ENCODE measurements at places on chromosomes 1 and 21. TPM values are rescaled to one million over a fixed set of nuclear protein-coding genes. Genes with fewer than 3 reads are reported as not detected.
A peak's percentile ranks its signal among the peaks of the same experiment; 100 is the strongest.

DNA sequence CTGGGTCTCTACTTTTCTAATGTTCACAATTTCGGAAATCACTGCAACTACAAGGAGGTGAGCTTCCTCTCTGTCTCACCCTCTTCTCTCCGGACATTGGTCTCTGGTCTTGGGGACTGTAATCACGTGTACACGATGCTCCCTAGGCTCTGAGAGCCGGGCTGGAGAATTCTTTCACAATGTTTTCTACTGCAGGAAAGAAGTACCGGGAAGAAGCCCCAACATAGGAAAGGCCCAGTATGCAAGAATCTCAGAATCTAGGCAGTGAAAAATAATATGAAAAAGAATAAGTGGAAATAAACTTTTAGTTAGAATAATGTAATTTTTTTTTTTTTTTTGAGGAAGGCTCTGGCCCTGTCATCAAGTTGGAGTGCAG, 13.5 kb upstream of the HJV start:
- DNase-seq, result no peak

The PPP1R12B gene
- 50.8 TPM for total RNA-seq

- DNase-seq, result no peak
Measured at GRCh38 chr1:154874465-154874864, 4.4 kb upstream of the KCNN3 start.

GRCh38 chr1:184759112-184759511, 4.5 kb upstream of the EDEM3 start:
- DNase-seq, result no peak

- DNase-seq, result no peak
Measured at GRCh38 chr1:67753776-67754525, 69.0 kb downstream of the GADD45A start.

The NPHP4 gene
- 24.5 TPM for total RNA-seq

The AK5 gene
- total RNA-seq, result 0.08 TPM

- DNase-seq, result no peak
Measured at GRCh38 chr1:13540866-13541265, 27.1 kb upstream of the LRRC38 start.

The CLCA4 gene
- total RNA-seq, result 1.9 TPM

The MYOC gene
- 6.3 TPM for total RNA-seq

DNA sequence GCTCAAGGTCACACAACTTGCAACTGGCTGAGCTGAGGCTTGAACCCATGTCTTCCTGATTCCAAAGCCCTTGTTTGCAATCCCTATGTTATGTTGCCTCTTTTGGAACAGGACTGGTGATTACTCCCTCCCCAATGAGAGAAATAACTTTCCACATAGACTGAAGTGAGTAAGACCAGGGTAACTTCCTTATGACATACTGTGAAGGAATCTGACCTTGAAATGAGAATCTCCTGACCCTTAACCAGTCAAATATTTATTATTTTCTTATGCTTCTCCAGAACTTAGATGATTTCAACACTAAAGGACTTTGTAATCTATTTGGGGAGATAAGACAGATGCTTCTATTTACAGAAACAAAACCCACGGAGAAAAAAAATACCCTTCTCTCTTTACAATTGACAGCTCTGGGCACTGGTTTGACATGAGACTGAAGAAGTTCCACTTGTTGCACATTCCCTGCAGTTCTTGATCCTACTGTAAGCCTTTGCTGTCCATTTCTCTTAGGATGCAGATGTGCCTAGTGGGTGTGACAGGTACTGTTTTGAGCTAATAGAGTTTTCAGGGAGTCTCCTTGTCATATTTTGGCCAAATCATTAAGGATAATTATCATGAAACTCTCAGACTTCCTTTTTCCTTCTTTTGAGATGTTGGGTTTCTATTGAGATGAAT, 3.9 kb upstream of the RPTN start:
- no peak for DNase-seq

The ARHGEF10L gene
- total RNA-seq, result 105 TPM

DNA sequence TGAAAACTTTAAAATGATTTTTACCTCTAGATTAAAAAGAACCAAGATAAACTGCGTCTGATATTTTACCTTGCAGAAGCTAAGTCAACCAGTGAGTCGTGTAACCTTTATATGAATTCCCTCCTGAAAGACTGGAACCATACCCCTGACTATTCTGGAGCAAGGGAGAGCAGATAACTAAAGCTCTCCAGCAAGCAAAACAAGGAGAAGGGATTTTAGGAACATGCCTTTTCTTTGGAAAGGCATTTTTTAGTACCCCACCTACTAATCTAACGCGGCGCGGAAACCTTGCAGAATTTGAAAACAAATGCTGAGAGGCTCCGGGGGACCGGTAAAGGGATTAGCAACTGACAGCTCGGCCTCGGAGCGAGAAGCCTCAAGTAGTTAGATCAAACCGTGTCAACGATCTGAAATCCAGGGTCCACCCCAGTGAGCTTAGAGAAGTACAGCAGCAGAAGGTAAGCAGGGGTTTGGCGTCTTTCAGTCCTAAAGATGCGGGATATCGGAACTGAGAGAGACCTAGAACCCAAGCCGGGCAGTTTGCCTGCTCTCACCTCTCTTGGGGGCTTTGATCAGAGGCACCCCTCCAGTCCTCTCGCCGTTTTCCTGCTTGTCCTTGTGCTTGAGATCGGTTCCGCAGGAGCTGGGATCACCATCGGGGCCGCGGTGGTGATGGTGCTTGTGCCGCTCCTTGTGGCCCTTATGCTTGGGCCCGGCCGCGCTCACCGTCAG, 954 bp downstream of the RSBN1 start:
- peak; percentile 40 for DNase-seq

The MTR gene
- total RNA-seq, result 23.7 TPM

DNA sequence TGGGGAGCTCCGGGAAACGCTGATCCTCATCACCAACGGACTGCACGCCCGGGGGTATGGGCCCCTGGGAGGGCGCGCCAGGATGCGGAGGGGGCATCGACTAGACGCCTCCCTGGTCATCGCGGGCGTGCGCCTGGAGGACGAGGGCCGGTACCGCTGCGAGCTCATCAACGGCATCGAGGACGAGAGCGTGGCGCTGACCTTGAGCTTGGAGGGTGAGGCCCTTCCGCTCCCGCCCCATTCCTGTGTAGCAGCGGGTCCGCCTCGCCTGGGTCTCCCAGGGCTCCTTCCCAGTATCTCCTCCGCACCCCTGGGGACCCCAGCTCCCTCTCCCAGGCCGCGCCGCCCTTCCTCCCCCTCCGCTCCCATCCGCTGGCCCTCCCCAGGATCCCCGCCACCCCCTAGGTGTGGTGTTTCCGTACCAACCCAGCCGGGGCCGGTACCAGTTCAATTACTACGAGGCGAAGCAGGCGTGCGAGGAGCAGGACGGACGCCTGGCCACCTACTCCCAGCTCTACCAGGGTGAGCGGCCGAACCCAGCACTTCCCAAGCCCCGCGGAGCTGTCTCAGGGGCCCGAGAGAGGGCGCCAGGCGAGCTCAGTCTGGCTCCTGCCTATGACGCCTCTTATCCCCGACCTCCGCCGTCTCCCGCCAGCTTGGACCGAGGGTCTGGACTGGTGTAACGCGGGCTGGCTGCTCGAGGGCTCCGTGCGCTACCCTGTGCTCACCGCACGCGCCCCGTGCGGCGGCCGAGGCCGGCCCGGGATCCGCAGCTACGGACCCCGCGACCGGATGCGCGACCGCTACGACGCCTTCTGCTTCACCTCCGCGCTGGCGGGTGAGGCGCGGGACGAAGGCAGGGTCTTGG, 5.0 kb downstream of the HAPLN2 start:
- DNase-seq, result no peak

DNA sequence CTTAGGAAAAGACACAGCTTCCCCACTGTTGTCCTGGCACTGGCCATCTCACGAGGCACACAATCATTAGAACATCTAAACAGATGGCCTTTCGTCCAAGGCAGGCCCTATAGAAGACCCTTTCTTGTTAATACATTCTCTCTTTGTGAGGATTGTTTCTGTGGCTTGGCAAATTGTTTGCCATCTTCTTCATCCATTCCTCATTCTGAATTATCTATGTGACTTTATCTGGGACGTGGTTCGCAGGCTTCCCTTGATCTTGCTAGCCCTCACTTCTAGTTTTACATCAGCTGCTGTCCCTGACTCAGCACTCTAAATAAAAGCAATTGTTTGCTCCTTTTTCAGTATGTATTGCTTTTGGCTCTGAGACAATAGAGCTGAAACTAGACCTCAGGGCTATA, 101.1 kb upstream of the ZC3H11B start:
- DNase-seq, result no peak

DNA sequence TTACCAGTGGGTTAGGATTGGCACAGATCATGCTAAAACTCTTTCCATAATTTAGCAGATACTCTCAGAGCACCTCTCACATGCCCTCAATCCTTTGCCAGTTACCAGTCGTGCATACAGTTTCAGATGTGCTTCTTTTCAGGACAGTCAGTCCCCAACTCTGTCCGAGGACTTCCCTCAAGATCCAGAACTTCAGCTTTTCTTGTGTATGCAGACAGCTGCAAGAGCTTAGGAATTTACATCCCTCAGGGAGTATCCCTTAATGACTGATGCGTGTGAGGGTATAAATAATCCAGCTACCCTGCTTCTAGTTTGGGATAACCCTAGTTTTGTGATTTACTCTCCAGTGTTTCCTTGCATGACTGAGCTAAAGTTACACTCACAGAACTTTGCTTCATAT, 393.0 kb upstream of the PLXNA2 start:
- DNase-seq, result no peak

GRCh38 chr1:168116327-168116799, 20.4 kb downstream of the GPR161 start:
- DNase-seq, result no peak

GRCh38 chr1:86914601-86914997, at the start of gene HS2ST1:
Gene HS2ST1 (plus strand): TSS chr1:86914635.
- no peak for DNase-seq

- DNase-seq, result no peak
Measured at GRCh38 chr21:41809891-41810596, 43.2 kb upstream of the RIPK4 start.

GRCh38 chr1:211704543-211704942, 29.1 kb upstream of the NEK2 start:
- DNase-seq, result no peak

- DNase-seq, result no peak
Measured at GRCh38 chr1:201790261-201790660, 38.7 kb upstream of the IPO9 start.

- DNase-seq, result no peak
Measured at GRCh38 chr1:104630567-104631149, 881.0 kb downstream of the AMY1C start.

The GPA33 gene
- total RNA-seq, result not detected

DNA sequence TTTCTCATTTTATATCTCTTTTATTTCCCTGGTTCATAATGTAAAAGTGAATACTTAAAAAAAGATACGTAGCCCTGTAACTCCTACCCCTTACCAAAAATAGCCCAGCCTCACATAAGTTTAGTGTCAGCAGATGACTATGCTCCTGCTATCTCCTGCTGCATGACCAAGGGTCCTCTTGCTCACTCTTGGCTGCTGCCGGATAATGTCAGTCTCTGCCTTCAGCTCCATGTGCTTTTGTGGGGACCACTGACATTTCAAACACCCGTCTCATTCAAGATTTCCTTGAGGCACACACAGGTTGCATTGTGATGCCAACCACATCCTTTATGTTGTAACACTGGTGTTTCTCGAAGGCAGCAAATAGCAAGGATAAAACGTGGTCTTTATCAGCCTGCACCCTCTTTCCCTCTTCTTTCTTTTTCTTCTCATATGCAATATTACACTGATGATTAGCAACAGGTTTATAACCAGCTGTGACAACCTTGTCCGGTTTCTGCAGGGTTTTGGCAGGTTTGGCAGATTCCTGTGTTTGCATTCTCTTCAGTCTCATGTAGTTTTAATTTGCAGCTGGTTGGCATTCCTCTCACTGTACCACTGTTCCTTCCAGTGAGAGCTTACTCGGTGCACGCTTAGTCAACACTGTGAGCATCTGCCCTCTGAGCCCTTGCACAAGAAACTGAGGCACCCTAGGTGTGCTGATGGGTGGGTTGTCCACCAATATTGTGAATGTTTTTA, 62.2 kb downstream of the ZNF684 start:
- no peak for DNase-seq

GRCh38 chr1:234600418-234601281, 9.3 kb downstream of the IRF2BP2 start:
- DNase-seq, result no peak

DNA sequence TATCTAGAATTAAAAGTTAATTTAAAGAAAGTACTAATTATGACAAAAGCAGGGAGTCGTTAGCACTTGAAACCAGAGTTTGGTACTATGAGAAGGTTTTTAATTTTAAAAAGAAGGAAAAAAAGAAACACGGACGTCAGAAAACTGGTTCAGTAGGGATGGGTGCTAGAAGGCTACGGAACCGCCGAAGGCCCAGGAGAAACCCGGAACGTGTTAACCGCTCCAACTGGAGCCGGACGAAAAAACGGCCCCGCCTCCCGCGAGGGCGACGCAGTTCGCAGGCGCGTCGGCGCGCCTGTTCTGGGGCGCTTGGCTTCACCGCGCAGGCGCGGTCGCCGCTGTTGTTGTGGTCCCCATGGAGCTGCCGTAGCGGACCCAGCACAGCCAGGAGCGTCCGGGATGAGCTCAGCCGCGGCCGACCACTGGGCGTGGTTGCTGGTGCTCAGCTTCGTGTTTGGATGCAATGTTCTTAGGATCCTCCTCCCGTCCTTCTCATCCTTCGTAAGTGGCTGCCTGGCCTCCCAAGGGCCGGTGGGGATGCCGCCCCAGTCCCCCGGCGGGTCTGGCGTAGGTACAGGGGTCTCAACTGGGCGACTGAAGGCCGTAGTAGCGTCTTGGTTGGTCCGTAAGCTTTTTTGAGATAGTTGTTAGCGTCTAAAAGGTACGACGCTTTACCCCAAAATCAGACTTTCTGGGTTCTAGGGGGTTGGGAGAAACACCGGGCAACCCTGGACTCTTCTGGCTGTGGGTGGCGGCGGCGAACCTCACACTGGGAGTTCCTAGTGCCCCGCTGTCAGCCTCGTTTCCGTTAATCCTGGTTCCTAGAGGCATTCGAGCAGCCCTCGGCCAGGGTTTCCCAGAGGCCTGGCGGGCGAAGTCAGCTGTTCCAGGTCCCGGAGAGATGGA, 31.4 kb upstream of the HMGN1 start:
- peak; percentile 98 for DNase-seq

DNA sequence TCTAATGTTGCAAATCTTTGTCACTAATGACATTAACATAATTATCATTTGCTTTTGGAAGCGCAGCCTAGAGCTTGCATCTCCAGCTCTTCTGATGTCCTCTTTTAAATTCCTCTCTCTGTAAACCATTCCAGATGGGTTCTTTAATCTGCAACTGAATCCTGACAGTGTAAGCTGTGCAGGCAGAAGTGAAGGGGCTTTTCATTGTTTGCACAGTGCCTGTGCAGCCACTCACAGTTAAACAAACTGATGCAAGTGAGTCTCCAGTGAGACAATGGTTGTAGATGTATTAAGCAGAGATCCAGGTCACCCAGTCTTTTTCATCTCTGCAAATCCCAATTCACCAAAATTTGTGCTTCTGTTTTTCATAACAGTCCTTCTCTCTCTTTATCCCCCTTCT, 22.5 kb upstream of the FCRL5 start:
- DNase-seq, result no peak

- DNase-seq, result no peak
Measured at GRCh38 chr1:25217015-25217414, 15.3 kb downstream of the SYF2 start.

GRCh38 chr21:37683396-37684114, 232.7 kb downstream of the KCNJ6 start:
- DNase-seq, result no peak

GRCh38 chr1:240652961-240653409, 41.0 kb upstream of the GREM2 start:
- DNase-seq, result no peak

GRCh38 chr1:93615582-93616150, 66.0 kb downstream of the BCAR3 start:
- no peak for DNase-seq

The OR6F1 gene
- not detected for total RNA-seq
